Cerebellum (tissue), 4 donors: ENCODE measurements at places on chromosomes 2 and 18. TPM values are rescaled to one million over a fixed set of nuclear protein-coding genes. Genes with fewer than 3 reads are reported as not detected.

DNA sequence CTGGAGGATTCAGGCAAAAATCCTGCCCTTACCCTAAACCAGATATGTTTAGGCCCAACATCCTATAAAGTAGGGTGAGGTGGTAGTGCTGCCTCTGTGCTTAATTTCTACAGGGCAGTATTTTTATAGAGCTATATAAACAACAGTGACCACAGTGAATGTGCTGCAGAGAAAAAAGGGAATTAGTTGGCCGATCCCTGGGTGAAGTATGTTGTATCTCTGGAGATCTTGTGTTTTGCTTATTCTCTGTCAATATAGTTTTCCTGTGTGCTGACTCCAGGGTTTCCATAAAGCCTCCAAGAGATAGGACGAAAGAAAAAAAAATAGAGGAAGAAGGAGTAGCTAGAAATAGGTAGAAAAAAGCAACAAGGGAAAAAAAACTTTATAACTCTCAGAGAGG lies 88.9 kb upstream of the THOC1 start:
- no peak for DNase-seq

The BMP10 gene
- not detected for total RNA-seq

The IL36B gene
- total RNA-seq = not detected

The UBR3 gene
- 130 TPM for total RNA-seq

The EVA1A gene
- 0.36 TPM for total RNA-seq

- DNase-seq = no peak
Observed at GRCh38 chr2:164620457-164620856, 825 bp downstream of the GRB14 start.

- no peak for DNase-seq
Observed at GRCh38 chr2:158928965-158929364, 39.5 kb upstream of the TANC1 start.

DNA sequence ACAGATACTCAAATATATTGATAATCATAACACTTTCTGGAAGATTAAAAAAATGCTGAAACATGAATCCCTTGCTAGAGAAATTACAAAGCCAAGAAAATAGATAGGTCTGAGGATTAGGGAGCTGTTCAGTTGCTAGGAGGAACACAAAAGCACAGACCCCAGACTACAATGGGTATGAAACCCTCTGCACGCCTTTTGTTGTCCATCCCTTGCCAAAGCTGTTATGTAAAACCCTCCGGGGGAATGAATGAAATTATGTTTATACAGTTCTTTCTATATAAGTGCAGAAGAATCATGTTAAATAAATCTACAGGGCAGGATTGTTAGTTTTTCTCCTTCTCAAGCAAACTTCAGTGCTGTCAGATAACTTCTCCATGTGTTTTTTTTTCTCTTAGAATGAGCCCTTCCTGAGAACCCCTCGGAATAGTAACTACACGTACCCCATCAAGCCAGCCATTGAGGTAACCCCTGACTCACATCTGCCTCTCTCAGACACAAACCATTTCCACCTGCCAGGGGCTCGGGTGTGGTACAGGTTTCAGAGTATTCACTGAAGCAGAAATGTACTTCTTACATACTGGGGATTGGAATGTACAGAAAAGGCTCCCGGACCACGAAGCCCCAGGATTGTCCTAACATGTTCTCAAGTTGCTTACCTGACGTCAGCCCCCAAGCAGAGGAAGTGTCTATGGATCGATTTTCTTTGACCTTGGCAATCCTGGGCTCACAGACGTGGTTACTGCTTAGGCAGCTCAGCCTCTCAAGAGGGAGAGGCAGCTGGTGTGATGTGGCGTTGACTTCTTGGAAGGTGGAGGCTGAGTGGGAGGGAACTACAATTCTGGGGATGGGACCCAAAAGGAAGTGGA lies 118.0 kb downstream of the PLB1 start:
- DNase-seq = no peak

- DNase-seq = no peak
Observed at GRCh38 chr2:71804281-71804751, 343.3 kb downstream of the CYP26B1 start.
